NCI-H460 (cell line): ENCODE measurements at places on chromosomes 1 and 21.

DNA sequence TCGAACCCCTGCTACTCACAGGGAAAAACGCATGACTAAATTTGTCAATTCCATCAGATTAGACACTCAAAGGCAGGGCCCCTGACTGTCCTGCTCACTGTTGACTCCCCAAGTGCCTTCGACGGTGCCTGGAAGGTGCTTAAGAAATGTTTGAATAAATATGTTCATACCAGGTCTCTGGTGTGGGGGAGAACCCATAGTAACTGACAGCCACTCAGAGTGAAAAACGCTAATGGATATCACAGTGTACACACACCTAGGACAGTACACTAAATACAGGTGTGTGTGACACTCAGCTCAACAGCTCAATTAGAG, 39.7 kb upstream of the WASF2 start:
- DNase-seq: no peak

DNA sequence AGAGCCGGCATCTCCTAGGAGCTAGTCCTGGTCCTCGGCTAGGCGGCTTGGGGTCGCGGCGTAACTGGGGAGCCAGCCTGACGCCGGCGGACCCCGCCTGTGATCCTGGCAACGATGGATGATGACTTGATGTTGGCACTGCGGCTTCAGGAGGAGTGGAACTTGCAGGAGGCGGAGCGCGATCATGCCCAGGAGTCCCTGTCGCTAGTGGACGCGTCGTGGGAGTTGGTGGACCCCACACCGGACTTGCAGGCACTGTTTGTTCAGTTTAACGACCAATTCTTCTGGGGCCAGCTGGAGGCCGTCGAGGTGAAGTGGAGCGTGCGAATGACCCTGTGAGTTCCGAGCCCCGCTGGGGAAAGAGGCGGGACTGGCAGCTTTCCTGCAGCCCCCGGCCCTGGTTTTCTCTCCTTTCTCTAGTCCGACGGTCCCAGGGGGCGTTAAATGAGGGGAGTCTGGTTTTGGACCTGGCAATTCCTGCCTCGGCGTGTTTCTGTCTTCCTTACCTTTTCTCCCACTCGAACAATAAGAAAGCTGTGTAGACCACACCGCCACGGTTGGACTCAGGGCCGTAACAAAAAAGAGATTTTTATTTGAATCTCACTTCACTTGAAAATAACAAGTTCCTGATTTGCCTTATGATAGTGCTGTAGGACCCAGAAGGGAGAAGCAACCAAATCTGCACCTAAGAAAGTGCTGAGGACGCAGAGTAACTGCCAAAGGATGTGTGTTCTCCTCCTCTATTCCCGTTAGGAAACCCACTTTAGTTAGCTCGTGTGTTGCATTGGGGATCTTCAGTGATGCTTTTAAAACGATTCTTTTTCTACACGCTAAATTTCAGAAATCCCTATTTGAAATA, at the start of gene SPRTN:
TSS of gene SPRTN (plus strand) at position 24 of the 859 bp plus-strand sequence. CDS start at position 115, 91 bp downstream.
- DNase-seq: no peak

DNA sequence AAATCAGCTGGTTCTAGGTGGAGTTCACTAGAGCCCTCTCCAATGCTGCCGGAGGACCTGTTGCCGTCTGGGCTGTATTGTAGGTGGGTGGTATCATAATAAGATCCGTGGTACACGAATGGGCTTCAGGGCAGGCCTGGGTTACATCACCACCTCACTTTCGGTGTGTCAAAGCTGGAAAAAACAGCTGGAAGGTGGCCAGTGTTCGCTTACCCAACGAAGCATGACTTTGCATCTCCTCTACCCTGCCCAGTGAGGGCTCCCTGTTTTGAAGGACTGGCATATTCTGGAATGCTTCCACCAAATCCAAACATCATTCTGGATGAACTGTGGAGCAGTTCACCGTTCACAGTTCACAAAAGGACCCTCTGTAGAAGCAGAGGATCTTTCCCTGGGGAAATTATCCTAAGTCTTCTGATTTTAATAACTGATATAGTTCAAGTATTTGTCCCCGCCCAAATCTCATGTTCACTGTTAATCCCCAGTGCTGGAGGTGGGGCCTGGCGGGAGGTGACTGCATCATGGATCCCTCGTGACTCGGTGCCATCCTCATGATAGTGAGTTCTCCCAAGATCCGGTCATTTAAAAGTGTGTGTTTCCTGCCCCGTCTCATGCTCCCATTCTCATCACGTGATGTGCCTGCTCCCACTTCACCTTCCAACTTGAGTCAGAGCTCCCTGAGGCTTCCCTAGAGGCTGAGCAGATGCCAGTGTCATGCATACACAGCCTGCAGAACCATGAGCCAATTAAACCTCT, 429.0 kb downstream of the KIF26B start:
- DNase-seq: no peak

- no peak for DNase-seq
Measured at GRCh38 chr21:21187579-21187978, 189.4 kb downstream of the NCAM2 start.

GRCh38 chr1:20982316-20982715, 194.4 kb downstream of the EIF4G3 start:
- DNase-seq: no peak
